ENCODE measurements at places on chromosomes 4 and X. TPM values are rescaled to one million over a fixed set of nuclear protein-coding genes. Genes with fewer than 3 reads are reported as not detected.

- no peak for DNase-seq
- H3K36me3 ChIP-seq, result no peaks in the 10 kb centered on the region
- H3K27ac ChIP-seq, result no peak overlapping the region
- no peak overlapping the region for H3K4me3 ChIP-seq
- H3K4me1 ChIP-seq, result peaks cover 2% of the 10 kb centered on the region
These were observed 280.5 kb upstream of the GATB start for GRCh38 chr4:152041295-152041694.

DNA sequence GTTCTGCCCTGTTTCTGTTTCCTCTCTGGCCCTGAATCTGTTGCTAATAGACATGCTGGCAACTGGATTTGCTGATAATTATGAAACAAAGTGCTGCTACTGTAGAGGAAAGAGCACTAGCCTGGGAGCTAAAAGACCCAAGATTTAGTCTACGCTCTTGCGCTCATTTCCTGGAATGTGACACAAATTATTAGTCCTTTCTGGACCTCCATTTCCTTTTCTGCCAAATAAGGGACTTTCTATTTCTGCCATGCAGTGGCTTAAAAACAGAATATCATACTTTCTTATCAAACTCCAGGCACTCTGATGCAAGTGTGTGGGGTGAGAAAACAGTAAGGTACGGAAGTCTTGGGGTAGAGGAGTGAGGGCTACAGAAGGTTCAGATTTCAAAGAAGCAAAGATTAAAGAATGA, 48.3 kb upstream of the GPR174 start:
- H3K4me1 ChIP-seq, result no peaks in the 10 kb centered on the region
- no peaks in the 10 kb centered on the region for H3K36me3 ChIP-seq
- H3K27me3 ChIP-seq, result no peaks in the 10 kb centered on the region
- H3K27ac ChIP-seq, result no peak overlapping the region

DNA sequence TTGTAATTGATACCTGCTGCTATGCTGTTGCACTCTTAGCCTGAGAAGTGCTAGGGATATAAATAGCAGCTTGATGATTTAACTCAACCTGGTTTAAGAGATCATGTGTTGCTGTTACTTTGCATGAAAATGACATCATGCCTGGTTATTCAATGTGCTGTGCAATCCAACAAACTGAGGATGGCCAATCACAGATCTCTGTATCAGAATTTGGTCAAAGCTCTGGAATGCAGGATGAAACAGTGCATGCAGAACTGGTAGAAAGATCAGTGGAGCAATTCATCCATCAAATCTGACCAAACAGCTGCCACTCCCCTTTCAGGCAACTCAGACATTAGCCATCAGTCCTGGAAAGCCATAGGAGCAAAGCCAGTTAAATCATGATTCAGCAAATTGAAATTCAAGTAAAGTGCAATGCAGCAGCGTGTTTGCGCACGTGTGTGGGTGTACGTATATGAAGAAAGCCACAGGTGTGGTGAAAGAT, 160.3 kb upstream of the RASGEF1B start:
- DNase-seq, result peak; percentile 99
- no peak overlapping the region for H3K4me3 ChIP-seq
- H3K36me3 ChIP-seq, result no peaks in the 10 kb centered on the region
- peak overlapping the region; percentile 99 for H3K27ac ChIP-seq
- no peaks in the 10 kb centered on the region for H3K27me3 ChIP-seq

DNA sequence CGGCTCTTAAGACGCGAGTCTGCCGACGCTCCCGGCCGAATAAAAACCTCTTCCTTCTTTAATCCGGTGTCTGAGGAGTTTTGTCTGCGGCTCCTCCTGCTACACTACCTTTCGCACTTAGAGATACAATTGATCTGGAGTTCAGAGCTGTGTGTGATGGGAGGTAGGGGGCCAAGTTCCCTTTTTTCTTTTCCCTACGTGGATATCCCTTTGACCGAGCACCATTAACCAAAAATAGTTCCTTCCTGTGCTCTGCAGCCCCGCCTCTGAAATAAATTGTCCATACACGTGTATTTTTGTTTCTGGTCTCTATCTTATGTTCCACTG, 555 bp upstream of the PGM2 start:
- no peak for DNase-seq
- H3K4me1 ChIP-seq, result peaks cover 16% of the 10 kb centered on the region
- no peaks in the 10 kb centered on the region for H3K27me3 ChIP-seq
- H3K36me3 ChIP-seq, result no peaks in the 10 kb centered on the region
- H3K27ac ChIP-seq, result peak overlapping the region; percentile 89

GRCh38 chrX:155645180-155645579, 32.4 kb upstream of the TMLHE start:
- H3K4me3 ChIP-seq, result no peak overlapping the region
- no peaks in the 10 kb centered on the region for H3K27me3 ChIP-seq
- DNase-seq, result no peak
- no peaks in the 10 kb centered on the region for H3K4me1 ChIP-seq
- no peak overlapping the region for H3K27ac ChIP-seq

DNA sequence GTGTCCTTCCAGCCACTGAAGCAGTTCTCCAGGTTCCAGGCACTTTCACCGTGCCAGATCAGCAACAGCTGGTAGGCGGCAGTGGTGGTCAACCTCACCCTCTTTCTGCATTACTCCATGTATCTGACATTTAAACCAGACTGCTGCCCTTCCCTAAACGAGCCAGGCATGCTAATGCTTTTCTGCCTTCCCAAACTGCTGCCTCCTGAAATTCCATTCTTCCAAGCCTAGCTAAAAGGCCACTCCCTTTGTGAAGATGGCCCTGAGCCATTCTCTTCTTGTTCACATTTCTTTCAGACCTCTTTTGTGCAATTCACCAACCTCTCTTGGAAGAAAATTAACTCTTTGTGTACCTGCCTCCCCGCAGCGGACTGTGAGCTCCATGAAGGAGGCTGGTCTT, 73.7 kb downstream of the CHST7 start:
- peaks cover 3% of the 10 kb centered on the region for H3K4me1 ChIP-seq
- H3K27me3 ChIP-seq, result no peaks in the 10 kb centered on the region

DNA sequence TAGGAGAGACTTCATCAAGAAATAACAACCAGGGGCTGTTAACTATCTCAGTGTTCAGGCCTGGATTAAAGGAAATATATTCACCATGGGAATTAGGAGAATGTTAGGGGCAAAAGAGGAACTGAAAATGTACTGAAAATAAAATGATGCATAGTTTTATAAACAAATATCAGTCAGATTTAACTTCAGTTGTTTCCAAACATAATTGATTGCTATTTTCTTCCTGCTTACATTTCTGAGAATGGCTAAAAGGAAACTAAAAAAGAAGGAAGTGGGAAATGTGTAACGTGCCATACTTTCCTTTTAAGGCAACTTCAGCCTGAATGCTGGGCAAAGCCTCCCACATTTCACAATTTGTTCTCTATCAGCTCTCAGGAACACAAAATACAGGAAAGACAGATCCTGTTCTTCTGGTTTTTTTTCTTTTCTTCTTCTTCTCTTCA, 178.1 kb downstream of the MAML3 start:
- peaks cover 8% of the 10 kb centered on the region for H3K4me1 ChIP-seq
- no peaks in the 10 kb centered on the region for H3K36me3 ChIP-seq
- no peaks in the 10 kb centered on the region for H3K27me3 ChIP-seq

DNA sequence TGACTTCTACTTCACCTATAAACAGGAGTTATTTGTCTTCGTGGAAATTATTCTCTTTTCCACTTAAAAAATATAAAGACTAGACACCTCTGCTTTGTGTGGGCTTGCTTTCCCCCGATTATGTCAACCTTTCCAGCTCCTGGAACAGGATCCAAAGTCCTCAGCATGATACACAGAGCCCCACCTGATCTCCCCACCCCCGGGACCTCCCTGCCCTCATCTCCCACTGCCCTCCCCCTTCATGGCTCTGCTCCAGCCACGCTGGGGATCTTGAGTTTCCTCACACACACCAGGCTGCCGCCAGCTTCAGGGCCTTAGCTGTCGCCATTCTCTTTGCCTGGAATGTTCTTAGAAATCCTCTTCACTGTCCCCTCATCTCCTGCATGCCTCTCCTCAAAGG, 55.3 kb downstream of the MBNL3 start:
- no peaks in the 10 kb centered on the region for H3K36me3 ChIP-seq
- no peaks in the 10 kb centered on the region for H3K4me1 ChIP-seq
- no peak overlapping the region for H3K27ac ChIP-seq

- peaks cover 3% of the 10 kb centered on the region for H3K36me3 ChIP-seq
- H3K4me3 ChIP-seq, result no peak overlapping the region
- no peak for DNase-seq
- H3K27ac ChIP-seq, result no peak overlapping the region
- no peaks in the 10 kb centered on the region for H3K4me1 ChIP-seq
These were observed 16.2 kb downstream of the NELFA start for GRCh38 chr4:1992468-1993168.

- peaks cover 23% of the 10 kb centered on the region for H3K4me1 ChIP-seq
- H3K4me3 ChIP-seq, result peak overlapping the region; percentile 64
- peaks cover 22% of the 10 kb centered on the region for H3K27me3 ChIP-seq
- no peaks in the 10 kb centered on the region for H3K36me3 ChIP-seq
- peak overlapping the region; percentile 74 for H3K27ac ChIP-seq
- no peak for DNase-seq
These were observed 5.9 kb downstream of the ZFYVE28 start for GRCh38 chr4:2412534-2412884.

DNA sequence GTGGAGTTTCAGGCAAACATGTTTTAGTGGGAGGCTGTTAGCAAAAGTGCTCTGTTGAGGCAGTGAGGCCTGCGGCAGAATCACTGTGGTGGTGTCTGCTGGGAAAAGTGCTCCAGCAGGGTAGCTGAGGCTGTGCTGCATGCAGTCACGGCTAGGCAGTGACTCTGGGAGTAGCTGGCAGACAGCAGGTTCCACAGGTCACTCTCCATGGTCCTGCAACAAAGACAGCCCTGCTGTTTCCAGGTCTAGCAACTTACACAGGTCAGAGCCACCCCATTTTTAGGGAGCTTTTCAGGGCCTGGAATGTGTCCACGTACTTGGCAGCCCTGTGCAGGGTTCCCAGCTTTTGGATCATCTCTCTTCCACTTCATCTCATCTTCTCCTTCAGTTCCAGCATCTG, 184.3 kb downstream of the NAA11 start:
- H3K4me1 ChIP-seq, result no peaks in the 10 kb centered on the region
- H3K27me3 ChIP-seq, result no peaks in the 10 kb centered on the region
- no peak overlapping the region for H3K4me3 ChIP-seq
- DNase-seq, result no peak
- H3K27ac ChIP-seq, result no peak overlapping the region

DNA sequence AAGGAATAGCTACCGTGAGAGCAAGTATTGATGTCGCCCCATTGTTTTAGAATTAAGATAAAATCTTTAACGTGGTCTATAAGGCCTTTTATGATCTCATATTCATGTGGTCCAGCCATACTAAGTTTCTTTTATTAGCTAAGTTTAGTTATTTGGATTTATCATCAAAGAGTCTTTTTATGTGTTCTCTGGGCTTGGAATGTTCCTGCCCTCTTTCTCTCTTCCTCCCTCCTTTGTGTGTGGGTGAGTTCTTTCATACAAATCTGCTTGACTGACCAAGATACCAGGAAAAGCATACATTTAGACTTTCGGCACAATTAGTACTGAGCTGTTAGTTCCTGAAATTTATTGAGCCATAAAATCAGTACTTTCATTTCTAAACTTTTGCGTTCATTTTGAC, 11.3 kb downstream of the TDO2 start:
- DNase-seq, result no peak
- H3K4me1 ChIP-seq, result no peaks in the 10 kb centered on the region
- H3K27ac ChIP-seq, result no peak overlapping the region
- H3K4me3 ChIP-seq, result no peak overlapping the region

DNA sequence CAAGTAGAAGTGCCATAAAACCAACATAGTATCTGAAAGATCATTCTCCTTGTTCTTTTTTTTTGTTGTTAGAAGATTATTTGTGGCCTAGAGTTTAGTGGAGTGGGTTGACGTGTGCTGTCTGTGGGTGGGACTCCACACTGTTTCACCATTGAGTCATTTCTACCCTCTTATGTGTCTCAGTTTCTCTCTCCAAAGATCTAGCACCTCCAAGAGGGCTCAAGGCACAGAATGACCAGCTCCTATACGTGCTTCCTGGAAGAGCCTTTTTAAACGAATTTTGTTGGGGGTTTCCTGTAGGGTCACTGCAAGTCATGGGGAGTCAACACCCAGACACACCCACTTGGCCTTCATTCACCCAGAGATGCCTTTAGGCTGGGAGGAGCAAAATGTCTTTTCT, 150.1 kb downstream of the KLF8 start:
- H3K27ac ChIP-seq, result no peak overlapping the region
- H3K27me3 ChIP-seq, result no peaks in the 10 kb centered on the region
- no peaks in the 10 kb centered on the region for H3K36me3 ChIP-seq
- no peaks in the 10 kb centered on the region for H3K4me1 ChIP-seq
- H3K4me3 ChIP-seq, result no peak overlapping the region

DNA sequence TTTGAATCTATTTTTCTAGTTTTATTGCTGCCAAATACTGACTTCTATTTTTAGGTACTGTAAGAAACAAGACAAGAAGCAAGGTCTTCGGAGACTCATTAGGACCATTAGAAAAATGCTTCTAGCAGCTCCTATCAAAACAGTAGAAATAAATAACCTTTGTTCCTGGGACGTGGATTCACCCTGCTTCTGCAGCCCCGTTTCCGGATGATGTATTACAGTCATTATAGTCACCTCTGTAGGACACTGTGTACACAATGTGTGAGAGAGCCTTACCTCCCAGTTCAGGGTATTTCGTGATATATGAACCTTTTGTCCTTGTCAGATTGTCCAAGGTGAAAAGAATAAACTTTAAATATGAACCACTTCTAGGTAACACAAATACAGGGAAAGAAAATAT, 484.0 kb upstream of the TECRL start:
- H3K27ac ChIP-seq, result no peak overlapping the region
- H3K27me3 ChIP-seq, result no peaks in the 10 kb centered on the region
- no peak for DNase-seq
- no peaks in the 10 kb centered on the region for H3K36me3 ChIP-seq
- no peaks in the 10 kb centered on the region for H3K4me1 ChIP-seq

DNA sequence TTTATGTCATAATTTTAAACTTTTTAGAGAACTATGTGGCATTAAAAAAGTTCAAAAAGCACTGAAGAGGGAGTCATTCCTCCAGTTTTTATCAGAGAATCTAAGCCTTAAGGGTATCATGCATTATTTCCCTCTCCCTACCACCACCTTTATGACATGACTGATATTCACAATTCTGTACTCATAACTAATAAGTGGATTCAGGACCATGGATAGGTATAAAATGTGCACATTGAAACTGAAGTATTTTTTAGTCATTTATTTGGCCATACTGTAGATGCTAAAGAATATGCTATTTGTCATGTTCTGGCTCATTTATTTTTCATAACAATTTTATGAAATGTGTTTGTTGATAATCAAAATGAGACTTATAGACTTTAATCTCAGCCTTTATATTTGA, 897.5 kb upstream of the AGA start:
- no peaks in the 10 kb centered on the region for H3K36me3 ChIP-seq
- H3K27ac ChIP-seq, result no peak overlapping the region
- no peak for DNase-seq
- H3K4me3 ChIP-seq, result no peak overlapping the region

Gene ZMAT1
- polyA plus RNA-seq, result not detected

Gene F8A2
- not detected for polyA plus RNA-seq

Gene NELFA
- 8.0 TPM for polyA plus RNA-seq

Gene CXXC4
- polyA plus RNA-seq, result not detected

Gene ASB9
- polyA plus RNA-seq, result 0.66 TPM

Gene MAP3K15
- not detected for polyA plus RNA-seq

Gene GAGE12F
- not detected for polyA plus RNA-seq

Gene RHOXF1
- not detected for polyA plus RNA-seq

Gene OPHN1
- polyA plus RNA-seq, result 5.8 TPM

Gene SPANXN3
- not detected for polyA plus RNA-seq

Measured in keratinocyte (primary cell).